ENCODE measurements at places on chromosomes 3 and 15.

GRCh38 chr15:55221090-55222011 lies 24.6 kb upstream of the RSL24D1 start:
- DNase-seq, result no peak

- no peak for DNase-seq
Measured at GRCh38 chr3:22565393-22565792, 637.7 kb upstream of the UBE2E2 start.

DNA sequence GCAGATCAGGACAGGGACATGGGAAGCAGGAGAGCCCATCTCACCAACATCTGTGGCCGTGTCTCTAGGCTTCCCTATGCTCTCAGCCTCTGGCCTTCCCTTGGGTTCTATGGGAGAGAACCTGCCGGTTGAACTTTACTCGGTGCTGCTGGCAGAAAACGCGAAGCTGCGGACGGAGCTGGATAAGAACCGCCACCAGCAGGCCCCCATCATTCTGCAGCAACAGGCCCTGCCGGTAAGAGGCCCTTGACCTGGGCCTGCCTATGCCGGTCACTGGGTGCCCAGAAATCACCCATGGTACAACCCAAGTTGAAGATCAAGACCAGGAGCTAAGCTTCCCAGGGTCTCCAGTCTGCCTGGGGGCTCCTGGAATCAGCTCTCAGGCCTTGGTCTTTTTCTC lies 34.8 kb downstream of the CYP11A1 start:
- no peak for DNase-seq

DNA sequence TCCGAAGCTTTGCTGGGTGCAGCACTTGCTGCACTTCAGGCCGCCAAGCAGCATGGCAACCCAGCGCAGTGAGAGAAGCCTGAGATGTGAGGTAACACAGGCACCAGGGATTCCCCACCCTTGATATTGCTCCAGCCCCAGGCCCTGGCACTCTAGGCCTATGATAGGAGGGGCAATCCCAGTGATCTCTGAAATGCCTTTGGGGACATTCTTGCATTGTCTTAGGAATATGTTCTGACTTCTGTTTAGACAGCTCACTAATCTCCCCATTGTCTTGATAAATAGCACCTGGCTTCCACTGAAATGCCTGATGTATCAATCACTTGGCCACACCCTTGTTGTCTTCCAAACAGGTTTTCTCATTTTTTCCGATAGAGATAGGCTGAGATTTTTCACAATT lies 102.8 kb downstream of the SOX14 start:
- DNase-seq, result no peak

GRCh38 chr3:62131620-62132019 lies 241.7 kb downstream of the FEZF2 start:
- DNase-seq, result no peak

GRCh38 chr15:74826364-74826819 lies at the start of gene CPLX3:
TSS of gene CPLX3 (plus strand) at chr15:74826627. CDS start at chr15:74826704, 77 bp downstream.
- no peak for DNase-seq

DNA sequence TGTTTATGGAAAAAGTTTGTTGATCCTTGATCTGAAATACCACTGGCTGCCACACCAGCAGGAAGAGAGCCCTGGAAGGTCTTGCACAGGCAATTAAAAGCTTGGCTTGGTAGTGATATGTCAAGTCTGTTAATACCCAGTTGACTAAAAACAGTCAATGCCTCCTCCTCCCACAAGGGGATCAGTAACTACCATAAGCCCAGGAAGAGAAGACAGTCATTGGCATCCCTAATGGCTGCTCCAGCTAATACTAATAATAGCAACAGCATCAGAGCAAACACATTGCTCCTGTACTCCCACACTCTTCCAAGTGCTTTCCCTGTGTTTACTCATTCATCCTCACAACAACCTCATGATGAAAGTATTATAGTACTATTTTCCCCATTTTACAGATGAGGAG lies 528.6 kb downstream of the TAFA4 start:
- no peak for DNase-seq

DNA sequence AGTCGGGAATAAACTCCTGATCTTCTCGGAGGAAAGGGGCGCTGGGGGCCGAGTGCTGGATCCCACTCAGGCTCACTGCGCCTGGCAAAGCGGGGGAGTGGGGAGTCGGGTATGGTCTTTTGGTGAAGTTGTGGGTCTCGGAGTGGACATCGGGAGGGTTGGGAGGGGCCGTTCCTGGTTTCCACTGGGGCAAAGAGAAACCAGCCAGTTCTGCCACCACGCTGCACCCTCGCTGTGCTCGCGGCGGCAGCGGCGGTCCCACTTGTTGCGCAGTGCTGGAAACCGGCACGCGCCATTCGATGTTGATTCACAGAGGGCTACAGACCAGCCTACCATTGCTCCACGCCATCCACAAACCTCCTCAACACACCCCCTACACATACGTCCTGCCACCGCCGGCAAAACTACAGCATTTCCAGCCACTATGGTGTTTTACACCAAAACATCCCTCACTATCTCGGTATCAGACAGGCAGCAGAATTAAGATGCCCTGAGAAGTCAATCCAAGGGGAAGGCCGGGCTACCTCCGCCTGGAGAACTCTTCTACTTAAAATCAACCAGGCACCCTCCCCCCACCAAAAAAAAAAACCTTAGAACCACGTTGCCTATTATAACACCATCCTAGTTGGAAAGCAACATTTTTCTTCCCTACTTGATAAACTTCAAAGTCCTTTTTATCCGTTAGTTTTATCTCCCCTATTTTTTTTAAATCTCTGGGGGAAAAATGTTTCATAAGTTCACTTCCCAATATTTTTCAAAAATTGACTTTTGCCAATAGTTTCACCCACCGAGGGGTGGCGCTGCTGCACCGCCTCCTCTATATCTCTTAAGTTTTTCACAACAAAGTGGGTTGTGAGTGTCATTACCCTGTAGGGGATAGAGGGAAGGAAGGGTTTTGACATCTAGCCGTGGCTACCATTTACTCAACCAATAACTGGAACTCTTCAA lies 3.6 kb downstream of the BCL6 start:
- peak; percentile 51 for DNase-seq

GRCh38 chr15:62877276-62877857 lies 165.2 kb upstream of the TPM1 start:
- no peak for DNase-seq

- DNase-seq, result no peak
Measured at GRCh38 chr3:170301405-170301804, 56.1 kb upstream of the SKIL start.

DNA sequence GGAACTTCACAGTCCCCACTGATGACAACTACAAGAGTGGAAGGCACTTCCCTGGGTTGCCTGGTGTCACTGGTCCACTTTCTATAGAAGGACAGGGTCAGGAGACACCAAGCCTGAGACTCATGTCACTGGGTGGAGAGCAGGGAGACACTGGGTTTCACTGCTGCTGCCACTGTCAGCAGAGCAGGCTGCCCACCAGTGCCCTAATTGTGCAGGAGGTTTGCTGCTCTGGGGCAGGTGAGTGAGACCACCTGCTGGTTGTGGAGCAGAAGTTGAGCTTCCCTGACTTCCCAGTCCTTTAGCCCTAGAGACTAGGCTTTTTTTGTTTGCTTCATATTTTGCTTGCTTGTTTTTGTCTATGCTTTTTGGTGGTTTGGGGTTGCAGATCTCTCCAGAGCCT lies 528.4 kb upstream of the RGMA start:
- no peak for DNase-seq

GRCh38 chr3:15110206-15110605 lies 11.3 kb upstream of the RBSN start:
- no peak for DNase-seq

GRCh38 chr3:86990734-86991481 lies at the start of gene VGLL3:
TSS of gene VGLL3 (minus strand) at chr3:86991149. CDS start at chr3:86990743, 406 bp downstream.
- DNase-seq, result no peak

GRCh38 chr3:31445701-31446100 lies 87.0 kb upstream of the STT3B start:
- no peak for DNase-seq

- DNase-seq, result no peak
Measured at GRCh38 chr3:160754371-160754854, 1.6 kb upstream of the PPM1L start.

DNA sequence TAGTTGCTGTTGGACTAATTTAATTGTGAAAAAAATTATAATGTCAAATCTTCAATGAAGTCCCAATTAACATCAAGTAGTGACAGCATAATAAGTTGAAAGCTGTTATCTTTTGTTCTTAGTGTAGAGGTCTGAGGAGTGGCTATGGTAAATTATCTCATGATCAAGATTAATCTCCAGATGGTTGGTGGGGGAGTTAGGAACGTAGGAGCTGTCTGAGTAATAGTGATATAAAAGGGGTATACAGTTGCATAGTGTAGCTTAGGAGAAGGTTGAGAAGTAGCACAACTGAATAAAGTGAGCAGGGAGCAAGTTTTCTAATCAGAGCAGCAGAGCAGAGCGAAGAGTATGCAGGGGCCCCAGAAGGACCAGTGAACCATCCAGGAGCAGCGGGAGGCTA lies 19.5 kb downstream of the TMOD2 start:
- no peak for DNase-seq

GRCh38 chr3:152183473-152183872 lies 85.3 kb upstream of the MBNL1 start:
- DNase-seq, result no peak

DNA sequence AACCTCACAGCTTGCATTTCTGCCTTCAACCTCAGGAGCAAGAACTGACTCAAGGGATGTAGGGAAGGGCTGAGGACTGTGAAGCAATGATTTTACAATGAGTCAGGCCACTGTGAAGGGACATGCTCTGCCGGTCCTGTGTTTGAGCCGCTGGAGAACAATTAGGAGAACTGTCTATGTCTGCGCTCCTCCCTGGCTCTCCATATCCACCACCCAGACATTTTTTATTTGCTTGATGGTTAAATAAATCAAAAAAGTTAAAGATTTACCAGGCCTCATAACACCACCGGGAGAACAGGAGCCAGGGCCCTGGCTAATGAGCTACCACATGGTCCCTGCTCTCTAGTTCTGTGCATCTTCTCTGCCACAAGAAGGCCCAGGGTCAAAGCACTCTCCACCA lies 29.6 kb downstream of the SEC61A1 start:
- DNase-seq, result no peak

GRCh38 chr15:70933411-70933810 lies 40.8 kb downstream of the LRRC49 start:
- DNase-seq, result no peak

DNA sequence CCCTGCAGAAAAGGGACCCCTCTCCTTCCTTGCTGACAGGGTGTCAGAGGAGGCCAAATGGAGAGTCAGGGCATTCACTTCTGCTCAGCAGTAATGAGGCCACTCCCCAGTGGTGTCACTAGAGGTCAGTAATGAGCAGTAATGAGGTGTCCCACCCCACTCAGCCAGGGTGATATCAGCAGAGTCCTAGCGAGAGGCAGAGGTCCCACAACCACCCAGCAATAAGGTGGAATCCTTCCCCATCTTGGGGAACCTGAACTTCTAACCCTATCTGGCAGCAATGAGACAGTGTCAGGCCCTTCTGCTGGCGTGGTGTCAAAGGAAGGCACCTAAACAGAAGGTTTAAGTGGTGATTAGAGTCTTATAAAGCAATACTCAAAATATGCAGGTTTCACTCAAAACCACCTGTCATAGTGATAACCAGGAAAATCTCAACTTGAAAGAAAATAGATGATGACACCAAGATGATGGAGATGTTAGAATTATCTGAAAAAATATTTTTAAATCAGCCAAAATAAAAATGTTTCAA lies 12.9 kb downstream of the OCA2 start:
- no peak for DNase-seq

- DNase-seq, result no peak
Measured at GRCh38 chr3:178047496-178047895, 488.7 kb upstream of the KCNMB2 start.

- no peak for DNase-seq
Measured at GRCh38 chr3:147906285-147906684, 497.1 kb downstream of the ZIC1 start.

DNA sequence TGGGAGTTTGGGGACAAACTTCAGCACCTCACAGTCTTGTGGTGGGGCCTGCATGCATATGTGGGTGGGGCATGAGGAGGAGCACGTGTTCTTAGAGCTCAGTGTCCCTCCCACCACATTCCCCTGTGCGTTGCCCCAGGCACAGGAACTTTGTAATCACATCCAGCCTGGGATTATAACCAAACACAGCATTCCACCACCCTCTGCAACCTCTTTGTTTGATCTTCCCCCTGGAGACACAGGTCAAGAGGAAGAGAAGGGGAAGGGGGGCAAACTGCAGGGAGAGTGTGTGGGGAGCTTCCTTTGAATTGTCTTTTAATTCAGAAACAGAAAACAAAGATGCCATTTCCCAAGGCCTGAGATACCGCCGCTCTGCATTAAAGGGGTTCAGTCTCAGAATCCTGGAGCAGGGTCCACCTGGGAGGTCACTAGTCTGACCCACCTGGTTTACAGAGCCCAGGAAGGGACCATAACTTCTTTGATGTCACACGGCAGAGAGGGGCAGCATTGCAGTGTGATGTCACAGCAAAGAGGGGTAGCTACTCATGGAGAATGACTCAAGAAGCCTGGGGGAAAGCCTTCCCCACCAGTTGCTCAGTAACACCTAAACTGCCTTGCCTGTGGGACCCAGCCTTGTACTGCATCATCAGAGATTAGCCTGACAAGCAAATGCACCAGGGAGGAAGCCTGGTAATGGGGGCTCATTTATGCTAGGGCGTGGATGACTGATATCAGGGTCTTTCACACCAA lies 106.3 kb upstream of the RNU6-1 start:
- no peak for DNase-seq

DNA sequence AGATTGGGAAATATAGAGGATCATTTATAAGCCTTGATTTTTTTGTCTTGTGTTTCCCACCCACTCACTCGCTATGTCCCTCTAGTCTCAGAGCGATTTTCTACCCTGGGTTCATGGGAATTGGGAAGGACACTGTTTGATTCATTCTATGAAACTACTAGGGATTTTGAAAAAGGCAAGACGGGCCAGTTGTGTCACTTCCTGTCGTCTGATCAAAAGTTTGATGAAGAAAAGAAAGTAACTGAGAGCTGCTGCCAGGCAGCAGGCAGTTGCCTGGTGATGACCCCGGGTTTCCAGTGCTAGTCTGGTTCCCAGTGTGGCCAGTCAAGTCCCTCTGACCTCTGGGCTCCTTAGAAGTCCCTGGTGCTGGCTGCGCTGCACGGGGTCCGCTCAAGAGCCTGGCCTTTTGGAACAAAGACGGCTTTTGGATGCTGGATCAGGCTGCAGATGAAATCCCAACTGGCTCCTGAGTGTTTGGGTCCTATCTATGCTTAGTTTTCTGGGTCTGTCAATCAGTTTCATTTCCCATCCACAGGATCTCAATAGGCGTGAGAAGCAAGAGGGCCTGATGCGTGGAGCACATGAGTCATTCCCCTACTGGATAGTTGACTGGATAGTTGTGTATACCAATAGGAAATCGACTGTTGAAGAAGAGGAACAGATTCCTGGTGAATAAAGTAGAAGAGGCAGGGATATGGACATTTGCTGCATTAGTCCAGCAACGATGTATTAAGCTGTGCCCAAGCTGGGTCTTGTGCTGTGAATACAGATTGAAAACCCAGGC lies 89.7 kb downstream of the EEFSEC start:
- DNase-seq, result no peak

- no peak for DNase-seq
Measured at GRCh38 chr3:119965692-119966091, 128.6 kb downstream of the GSK3B start.

GRCh38 chr15:32928876-32929275 lies 211.1 kb downstream of the GREM1 start:
- no peak for DNase-seq

GRCh38 chr3:107630779-107631178 lies 108.0 kb downstream of the BBX start:
- no peak for DNase-seq

Data from activated CD4-positive, CD25-positive, alpha-beta regulatory T cell treated with anti-CD3 and anti-CD28 coated beads, Interleukin-2, amount 50 U/mL, for 16 hours (primary cell).